ENCODE measurements at places on chromosomes 6 and 20.

DNA sequence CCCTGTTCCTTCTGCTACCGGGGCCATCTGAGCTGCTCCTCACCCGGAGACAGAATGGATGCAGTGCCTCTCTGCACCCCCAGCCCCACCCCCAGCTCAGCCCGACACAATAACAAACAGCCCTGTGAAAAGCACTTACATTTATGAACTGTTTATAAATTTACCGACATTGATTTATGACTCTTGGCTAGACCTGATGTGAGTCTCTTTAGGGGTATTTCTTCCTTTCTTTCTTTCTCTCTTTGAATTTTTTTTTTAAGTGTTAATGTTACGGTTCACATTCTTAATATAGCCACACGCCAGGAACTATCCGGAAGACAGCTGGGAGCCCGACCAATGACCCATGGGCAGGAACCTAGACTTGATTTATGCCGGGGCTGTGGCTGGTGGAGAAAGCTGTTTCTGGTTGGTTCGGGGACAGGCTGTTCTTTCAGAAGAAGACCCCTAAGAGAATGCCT lies 266.3 kb downstream of the CDC5L start:
- no peak for DNase-seq

DNA sequence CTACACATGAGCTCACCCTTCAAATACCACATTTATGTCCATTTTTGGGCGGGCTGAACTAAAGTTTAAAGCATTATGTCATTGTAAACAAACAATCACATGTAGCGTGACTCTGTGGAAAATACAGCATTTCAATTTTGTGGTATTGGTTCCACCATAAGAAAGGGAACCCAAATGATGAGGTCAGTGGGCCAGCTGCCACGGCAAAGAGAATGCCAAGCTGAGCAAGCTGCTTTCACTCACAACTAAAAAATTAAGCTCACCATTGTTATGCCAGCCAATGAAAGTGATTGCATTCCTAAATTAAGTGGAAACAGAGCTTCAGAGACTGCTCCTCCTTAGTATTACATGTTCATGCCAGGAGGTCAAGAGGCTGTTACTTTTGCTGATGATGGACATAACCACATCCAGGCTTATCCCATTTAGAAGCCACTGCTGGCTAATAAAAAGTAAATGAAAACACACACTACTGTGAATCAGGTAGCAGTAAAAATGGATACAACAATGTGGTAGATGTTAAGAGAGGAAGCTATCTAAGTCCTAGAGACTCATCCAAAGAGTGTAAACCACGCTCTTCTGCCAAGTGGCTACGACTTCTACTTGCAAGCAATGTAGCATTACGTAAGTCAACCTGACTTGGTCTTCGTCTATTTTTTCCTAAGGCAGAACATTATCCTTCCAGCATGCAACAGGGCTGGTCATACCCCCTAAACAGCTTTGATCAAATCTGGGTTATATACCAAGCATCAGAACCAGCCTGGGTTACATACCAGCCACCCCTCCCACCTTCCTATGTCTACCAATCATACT lies 164.8 kb downstream of the BACH2 start:
- DNase-seq = no peak

DNA sequence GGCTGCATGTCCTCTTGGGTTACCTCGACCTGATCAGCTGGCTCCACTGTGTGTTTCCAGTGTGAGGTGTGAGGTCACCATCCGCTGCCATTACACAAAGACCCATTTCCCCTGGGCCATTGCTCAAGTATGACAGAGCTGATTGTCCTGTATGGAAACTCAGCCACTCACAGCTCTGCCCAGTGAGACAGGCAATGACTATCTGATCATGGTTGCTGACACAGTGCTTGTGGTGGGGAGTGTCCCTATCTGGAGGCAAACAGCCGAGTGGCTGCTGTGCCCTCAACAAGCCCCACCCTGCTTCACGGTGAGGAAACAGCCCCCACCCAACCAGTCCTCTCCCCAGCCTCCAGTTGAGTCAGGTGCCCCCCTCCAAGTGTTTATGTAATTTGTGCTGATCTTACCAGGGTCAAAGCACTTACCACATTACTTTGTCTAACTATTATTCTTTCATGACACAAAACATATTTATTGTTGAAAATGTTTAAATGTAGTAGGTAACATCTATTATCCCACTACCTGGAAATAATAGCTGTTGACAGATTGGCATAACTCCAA lies 11.7 kb upstream of the MAPK13 start:
- peak; percentile 17 for DNase-seq

DNA sequence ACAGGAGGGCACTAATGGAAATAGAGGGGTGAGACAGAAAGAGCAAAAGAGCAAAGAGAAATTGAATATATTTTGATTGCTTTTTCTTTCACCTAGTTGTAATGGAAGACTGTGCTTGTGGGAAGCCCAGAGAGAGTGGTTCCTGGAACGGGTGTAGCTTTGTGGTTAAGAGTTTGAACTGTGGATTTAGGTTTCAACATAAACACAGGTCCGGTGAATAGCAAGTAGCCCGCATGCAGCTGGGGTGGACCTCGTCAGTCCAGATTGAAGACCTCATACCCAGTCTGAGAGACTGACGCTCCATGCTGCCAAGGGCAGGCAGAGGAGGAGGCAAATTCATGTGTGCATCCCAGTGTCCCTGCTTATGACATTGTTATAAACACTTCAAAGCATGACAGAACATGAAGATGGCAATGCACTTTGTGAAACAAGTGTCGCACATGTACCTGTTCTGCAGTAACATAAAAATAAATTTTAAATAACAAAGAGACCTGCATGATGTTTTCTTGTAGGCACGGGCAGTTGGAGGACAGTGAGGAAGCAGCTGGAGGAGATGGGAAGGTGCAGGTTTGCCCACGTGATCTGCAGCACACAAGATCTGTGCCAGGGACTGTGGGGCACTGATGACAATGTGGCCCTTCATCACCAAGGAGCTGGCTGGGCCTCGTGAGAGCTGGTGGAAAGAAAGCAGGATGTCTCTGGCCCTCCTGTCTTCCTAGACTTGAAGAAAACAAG lies 220.5 kb upstream of the SSTR4 start:
- no peak for DNase-seq

DNA sequence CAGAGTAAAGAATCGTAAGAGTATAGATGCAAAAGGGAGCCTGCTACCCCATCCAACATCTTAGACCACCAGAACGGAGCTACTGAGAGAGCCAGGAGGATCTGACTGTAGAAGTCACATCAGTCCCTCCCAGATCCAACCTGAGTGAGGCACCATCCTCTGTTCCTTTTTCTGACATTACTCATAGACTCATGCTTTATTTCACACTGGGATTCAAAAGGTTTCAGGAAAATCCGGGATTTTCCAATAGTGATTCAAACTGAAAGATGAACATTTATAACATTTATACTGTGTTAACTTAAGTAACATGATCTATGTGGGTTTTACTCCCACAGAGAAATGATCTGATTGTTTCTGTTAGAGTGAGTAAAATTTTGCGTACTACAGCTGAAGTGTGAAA lies 868.6 kb upstream of the GJE1 start:
- DNase-seq = no peak

GRCh38 chr20:25146976-25147375 lies 48.5 kb upstream of the ENTPD6 start:
- no peak for DNase-seq

GRCh38 chr6:170111816-170112582 lies 178.9 kb downstream of the DLL1 start:
- no peak for DNase-seq

DNA sequence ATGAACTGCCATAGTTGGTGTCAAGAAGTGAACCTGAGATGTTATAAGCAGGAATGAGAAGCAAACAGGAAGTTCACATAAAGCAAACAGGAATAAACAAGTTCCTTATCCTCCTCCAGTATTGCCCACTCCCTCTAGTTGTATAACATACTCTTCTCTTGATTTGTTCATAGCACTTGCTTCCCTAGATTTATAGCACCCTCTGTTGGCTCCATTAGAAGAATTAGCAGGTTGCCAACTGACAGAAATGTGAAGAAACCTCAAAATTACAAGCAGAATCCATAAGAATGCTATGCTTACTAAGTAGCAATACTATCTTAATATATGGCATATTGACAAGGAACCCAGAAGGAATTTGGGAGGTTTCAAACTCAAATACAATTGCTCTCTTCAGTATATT lies 195.4 kb downstream of the TBX18 start:
- no peak for DNase-seq

DNA sequence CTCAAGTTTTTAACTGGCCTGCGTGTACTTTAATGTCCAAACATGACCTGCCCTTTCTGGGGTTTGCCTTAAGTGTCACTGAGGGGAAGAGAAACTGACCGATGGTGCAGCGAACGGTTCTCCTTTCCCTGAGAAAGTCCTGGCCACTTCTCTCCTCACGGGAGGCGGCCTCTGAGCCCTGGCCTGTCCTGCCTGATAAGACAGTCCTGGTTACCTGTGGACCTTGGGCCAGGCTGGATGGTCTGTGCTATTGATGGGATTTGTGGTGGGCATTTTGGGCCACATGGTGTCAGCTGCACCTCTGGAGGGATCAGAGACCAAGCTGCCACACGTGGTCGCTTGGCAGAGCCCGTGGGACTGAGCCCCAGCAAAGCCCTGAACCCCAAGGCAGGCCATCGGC lies 11.6 kb upstream of the NTSR1 start:
- no peak for DNase-seq

DNA sequence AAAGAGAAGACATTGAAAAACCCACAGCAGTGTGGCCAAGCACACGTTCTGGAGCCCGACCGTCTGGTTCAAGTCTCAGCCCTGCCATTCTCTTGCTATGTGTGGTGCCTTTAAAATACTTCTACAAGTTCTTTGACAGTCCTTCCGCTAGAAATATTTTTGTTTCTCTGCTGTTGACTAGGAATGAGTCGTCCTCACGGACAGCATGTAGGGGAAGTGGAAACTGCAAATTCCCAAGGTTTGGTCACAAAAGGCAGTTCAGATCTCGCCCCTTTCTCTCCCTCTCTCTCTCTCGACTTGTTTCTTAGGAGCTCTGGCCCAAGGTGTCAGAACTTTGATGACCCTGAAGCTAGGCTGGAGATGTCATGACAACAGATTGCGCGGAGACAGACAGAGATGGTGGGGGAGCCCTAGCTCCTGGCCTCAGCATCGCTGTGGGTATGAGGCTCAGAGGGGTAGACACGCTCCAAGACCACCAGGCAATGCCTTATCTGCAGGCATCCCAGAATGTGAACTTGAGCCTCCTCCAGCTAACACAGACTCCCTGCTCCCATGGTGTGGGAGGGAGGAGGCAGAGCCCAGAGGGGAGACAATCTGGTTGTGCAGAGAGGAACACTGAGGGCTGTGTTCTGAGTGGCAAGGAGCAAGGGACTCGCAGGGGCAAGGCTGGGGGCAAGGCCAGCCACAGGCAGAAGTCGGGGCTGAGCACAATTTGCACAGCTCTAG lies 368.9 kb upstream of the SULF2 start:
- no peak for DNase-seq

DNA sequence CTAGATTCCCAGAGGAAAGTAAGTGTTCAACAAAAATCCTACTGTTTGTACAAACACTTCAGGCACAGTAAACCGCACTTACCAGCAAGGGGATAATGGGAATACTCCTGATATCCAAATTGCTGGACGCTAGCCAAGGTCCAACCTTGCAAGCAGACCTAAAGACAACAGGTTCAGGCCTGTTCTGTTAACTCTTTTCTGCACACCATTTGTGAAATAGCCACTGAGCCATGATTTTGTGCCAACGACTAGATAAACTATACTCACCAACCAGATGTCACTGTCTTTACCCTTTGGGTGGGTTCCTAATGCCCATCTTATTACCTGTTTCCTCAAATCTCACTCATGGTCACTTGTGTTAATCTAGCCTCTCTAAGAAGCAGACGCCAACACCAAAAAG lies 43.5 kb downstream of the GOPC start:
- DNase-seq = no peak

DNA sequence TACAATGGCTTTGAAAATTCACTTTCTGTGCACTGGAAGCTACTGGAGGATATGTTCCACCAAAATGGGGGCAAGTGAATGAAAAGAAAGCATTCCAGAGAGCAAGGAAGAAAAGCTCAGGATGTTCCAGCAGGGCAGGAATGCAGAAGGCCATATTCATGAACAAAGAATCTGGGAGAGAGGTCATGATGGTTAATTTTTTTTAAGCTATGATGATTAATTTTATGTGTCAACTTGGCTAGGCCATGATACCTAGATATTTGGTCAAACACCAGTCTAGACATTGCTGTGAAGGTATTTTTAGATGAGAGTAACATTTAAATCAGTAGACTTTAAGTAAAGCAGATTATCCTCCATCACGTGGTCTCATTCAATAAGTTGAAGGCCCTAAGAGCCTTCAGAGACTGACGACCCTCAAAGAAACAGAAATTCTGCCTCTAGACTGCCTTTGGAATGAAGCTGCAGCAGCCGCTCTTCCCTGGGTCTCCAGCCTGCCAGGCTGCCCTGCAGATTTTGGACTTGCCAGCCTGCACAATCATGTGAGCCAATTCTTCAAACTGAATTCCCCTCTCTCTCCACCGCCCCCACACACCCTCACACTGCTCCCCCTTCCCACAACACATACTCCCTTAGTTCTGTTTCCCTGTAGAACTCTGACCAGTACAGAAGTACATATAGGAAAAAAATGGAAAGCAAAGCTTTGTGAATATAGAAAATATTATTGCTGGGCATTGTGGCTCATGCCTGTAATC lies 20.1 kb upstream of the GCM1 start:
- no peak for DNase-seq

- no peak for DNase-seq
Observed at GRCh38 chr6:33206864-33207551, 1.3 kb upstream of the RING1 start.

DNA sequence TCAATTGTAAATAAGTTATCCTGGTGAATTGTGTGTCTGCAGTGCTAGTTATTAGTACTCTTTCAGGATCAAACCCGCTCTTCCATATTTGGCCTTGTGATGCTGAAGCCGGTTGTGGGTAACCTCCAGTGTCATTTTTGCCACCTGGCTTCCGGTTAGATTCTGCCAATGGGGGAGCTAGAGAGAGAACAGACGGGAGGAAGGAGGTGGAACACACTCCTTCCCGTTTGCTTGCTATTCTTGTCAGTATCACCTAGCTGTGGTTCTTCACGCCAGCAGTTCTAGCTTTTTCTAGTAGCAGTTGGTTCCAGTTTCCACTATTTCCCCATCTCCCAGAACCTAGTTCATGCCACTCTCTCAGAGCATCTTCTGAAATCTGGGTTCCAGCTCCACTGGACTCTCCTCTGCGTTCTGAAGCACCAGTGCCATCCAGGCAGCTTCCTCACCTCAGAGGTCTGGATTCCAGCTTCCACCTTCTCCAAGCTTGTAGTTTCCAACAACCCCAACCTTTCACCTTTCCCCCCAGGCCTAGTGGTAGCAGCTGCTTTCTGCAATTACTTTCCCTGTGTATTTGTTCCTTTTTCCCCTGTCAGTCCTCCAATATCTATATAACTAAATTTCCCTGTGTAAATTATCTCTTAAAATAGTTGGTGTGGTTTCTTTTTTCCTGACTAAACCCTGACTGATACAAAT lies 46.9 kb upstream of the LOC128125822 start:
- no peak for DNase-seq

DNA sequence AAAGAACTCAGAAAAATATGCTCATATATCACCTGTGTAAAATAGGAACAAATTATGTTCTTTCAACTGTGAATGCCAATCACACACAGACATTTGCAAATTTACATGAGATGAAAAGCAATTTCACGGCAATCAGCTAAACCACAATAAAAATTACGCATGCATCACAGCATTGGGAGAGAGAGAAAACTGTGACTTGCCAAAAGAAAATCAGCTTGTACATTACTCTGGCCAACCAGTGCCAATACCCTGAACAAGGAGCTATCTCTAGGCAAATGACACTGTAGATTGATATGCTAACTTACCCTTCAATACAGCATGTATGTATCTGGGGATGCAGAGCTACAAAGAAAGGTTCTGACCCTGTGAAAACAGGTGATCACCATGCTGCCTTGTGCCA lies 515.6 kb downstream of the EYS start:
- no peak for DNase-seq

GRCh38 chr20:1207293-1207878 lies 4.1 kb downstream of the C20orf202 start:
- no peak for DNase-seq

All from stimulated activated CD4-positive, alpha-beta T cell treated with anti-CD3 and anti-CD28 coated beads, Interleukin-1b, Interleukin-23, amount 100 ng/mL, for 4 hours (primary cell).